Activated CD4-positive, alpha-beta T cell treated with anti-CD3 and anti-CD28 coated beads for 36 hours (primary cell): ENCODE measurements at places on chromosomes 3 and 15. TPM values are rescaled to one million over a fixed set of nuclear protein-coding genes. Genes with fewer than 3 reads are reported as not detected.

- no peak for DNase-seq
These were observed 142.3 kb downstream of the KLHL25 start for GRCh38 chr15:85652457-85652856.

DNA sequence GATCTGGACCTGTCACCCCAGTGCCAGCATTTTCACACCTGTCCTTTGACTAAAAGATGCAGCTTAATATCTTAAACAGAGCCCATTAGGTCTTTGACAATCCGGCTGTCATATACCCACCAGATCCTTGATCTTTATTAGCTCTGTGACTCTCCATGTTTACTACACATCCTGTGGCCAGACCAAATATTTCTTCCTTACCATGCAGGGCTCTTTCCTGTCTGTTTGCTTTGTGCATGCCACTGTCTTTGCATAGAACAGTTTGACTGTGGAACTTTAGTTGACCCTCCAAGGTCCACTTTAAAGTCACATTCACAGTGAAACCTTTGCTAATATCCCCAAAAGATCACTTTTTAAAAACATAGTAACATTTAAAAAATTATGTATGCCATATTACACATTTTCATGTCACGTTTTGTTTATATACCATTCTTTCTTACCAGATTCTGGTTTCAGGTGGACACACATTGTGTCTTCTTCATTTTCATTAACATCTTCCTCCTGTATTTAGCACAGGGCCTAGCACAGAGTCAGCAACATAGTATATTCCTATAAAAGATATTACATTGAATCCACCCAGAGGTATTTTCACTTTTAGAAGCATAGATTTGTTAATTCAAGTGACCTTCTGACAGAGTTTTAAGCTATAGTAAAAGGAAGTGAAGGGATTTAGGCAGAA is 95.8 kb downstream of the RAP2B start:
- no peak for DNase-seq

DNA sequence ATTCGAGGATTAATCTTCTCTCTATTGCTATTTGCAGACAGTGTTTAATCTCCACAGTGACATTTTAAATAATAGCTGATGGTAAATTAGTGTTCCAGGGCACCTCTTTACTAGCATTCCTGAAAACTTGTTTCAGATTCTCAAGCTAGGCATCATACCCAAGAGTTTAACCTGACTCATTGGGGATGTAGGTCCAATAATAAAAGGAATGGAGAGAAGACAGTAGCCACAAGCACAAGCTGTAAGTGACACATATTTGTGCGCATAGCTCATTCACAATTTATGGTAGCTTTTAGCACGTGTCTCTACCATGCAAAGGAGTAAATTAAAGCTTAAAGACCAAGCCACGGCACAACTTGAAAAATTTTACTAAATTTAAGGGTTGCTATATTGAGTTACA is 171.3 kb upstream of the FAM3D start:
- DNase-seq = no peak

- no peak for DNase-seq
These were observed 51.7 kb downstream of the BOC start for GRCh38 chr3:113263020-113263419.

DNA sequence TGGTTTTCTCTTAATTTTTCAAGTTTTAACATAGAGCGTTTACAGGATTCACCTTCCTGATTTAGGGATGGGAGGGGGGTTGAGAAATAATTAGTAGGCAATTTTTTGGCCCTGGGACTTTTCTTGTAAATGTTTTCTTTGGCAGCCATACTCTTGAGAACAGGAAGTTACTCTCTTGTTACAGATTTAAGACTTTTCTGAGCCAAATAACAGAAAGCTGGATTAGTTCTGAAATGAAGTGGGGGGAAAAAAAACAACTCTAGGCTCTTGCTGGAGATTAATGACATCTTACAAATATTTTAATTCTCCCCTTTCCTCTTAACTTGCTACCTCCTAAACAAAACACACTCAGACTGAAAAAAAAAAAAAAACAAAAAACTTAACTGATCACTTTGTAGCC is 13.8 kb upstream of the POLR2M start:
- DNase-seq = no peak

GRCh38 chr15:89172921-89173320 is 48.5 kb downstream of the RLBP1 start:
- DNase-seq = no peak

- no peak for DNase-seq
These were observed 17.2 kb downstream of the DYNC1LI1 start for GRCh38 chr3:32553459-32553858.

GRCh38 chr15:56783156-56783856 is 50.0 kb upstream of the ZNF280D start:
- DNase-seq = no peak

- DNase-seq = no peak
These were observed 90.0 kb downstream of the GAP43 start for GRCh38 chr3:115713284-115713683.

DNA sequence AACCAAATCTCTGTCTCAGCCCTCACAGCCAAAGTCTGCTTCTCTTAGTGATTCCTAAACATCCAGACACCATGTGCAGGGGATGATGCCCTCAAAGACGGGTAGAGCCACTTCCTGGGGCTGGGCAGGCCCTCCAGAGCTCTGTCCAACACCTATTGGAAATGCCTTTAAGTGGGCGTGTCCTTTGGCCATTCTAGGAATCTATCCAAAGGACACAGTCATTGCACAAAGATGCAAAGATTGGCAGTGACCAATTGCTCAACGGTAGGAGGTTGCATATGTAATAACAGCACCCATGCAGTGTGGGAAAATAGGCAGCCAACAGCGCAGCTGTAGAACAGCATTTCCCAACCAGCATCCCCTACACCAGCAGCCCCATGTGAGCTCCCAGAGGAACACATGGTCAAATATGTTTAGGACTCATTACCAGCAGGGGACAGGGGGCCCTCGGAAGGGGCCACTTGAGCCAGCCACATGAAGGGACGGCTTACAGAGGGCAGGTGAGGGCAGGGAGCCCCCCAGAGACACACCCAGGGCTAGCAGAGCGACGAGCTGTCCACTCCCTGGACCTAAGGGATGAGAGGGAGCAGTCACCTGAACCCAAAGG is 142.8 kb upstream of the IQSEC1 start:
- no peak for DNase-seq

DNA sequence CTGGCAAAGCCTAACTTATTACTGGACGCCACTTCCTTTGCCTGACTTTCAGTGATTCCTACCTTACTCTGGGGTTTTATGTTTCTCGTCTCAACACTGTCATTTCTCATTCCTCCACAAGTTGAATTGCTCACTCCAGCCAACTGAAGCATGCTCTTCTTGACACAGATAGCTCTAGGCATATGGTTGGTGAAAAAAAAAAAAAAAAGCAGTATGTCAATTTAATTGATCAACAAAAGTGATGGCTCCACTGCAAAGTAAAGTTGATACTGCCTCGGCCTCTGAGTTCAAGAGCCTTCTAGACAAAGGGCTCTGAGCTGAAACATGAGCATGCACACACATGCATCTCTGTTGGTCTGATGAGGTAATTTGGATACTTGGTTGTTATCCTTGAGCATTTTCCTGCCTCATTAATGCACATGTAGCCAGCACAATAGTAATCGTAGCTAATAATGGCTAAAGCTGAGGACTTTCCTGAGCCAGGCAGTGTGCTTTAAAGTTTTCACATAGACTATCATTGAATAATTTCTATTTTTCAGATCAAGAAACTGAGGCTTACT is 21.4 kb upstream of the UBE2Q2 start:
- DNase-seq = no peak

GRCh38 chr15:26449291-26449690 is 323.6 kb downstream of the GABRB3 start:
- no peak for DNase-seq

DNA sequence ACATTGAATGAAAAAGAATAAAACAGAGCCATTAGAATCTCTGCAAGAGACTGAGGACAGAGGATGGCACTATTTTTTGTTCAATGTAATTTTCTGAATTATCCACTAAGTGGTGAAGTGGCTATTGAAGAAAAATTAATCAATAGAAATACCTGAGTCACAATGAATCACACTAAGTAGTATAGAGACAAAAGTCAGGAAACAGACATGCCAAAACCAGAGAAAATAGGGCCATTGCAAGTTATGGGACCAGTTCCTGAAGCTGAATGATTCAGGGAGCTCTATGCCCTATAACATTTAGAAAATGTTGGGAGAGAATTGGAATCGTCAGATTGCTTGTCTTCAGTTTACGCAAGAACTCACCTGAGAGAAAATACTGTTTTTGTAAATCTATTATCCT is 1103.2 kb upstream of the ALCAM start:
- no peak for DNase-seq

DNA sequence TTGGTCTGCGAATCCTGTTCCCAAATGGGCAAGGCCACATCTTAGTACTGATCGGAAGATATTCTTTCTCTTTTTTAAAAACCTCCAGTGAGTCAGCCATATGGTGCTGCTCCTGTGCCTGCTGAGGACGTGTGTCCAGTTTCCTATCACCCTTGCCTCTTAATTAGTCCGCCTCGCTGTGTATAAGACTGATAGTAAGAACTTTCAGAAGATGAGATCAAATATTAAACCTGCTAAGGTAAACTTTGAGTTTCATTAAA is 612 bp downstream of the UBA5 start:
- DNase-seq = no peak

DNA sequence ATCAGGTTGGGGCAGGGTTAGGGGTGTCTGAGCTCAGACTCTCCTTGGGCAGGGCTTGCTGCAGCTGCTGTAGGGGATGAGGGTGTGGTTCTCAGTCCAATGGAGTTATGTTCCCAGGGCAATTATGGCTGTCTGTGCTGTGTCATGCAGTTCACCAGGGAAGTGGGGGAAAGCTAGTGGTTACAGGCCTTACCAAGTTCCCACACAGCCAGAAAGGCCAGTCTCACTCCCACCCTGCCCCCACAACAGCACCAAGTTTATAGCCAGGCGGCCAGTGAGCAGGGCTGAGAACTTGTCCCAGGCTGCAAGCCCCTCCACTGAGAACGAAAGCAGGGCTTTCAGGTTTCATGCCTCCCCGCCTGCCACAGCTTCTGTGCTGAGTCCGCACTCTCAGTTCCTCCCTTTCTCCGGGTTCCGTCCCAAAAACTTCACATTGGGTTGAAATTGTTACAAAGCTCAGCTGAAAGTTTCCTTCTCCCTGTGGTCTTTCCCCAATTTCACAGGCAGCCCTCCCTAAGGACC is 19.6 kb upstream of the CPOX start:
- DNase-seq = no peak

DNA sequence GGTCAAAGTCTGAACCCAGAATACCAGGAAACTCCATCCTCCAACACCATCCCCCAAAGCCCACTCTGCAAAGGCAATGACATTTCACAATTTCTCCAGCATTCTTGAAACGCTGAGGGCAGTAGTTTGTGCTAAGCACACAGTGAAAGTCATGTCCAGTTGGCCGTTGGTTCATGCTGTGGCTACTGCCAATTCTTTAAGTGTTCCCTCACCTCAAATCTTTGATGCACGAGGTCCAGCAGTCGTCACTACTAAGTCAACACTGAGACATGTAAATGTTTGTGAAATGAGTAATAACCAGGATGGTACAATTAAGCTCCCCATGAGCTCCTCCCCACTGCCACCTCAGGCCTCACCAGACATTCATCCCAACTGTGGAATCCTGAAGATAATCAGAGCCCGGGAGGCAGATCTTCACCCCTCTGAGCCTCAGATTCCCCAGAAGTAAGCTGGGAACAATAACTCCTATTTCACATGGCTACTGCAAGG is 7.0 kb downstream of the SUCLG2 start:
- DNase-seq = no peak

DNA sequence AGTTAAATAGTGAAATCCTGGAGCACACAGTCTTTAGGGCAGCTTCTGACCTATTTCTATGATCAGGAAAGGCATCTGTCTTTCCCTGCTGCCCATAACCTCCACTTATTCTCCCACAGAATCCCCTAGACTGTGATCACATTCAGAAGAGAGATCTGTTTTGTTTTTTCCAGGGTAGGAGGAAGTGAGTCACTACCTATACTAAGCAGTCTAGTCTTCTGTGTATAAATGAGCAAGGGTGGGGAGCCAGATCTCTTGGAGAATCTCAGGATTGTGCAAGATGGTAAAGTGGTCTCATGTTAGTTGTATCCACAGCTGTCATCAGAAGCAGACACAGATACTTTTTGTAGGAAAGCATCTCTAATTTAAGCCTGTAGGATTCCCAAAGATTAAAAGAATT is 11.8 kb upstream of the FBXO22 start:
- no peak for DNase-seq

- no peak for DNase-seq
These were observed 47.6 kb upstream of the ULK4 start for GRCh38 chr3:42009456-42009855.

- no peak for DNase-seq
These were observed 21.9 kb downstream of the LRIG1 start for GRCh38 chr3:66478960-66479359.

- DNase-seq = no peak
These were observed 692.7 kb upstream of the SGO1 start for GRCh38 chr3:20878691-20879090.

GRCh38 chr3:186849374-186849975 is 7.0 kb downstream of the ADIPOQ start:
- peak; percentile 32 for DNase-seq

DNA sequence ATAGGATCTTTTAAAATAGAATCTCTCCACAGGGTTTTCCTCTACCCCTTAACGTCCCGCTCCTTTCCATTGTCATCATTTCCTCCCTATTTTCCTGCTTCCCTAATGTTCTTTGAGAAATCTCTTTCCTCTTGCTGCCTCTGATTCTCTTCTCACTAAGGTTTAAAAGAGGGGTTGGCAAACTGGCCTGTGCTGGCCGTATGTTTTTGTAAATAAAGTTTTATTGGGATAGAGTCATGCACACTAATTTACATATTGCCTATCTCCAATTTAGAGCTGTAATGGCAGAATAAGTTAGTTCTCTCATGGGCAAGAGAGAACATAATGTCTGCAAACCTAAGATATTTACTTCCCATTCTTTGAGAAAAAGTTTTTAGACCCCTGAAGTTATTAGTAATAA is 25.0 kb downstream of the MRPL3 start:
- no peak for DNase-seq

GRCh38 chr15:82275410-82275809 is 12.8 kb downstream of the SAXO2 start:
- DNase-seq = no peak

GRCh38 chr3:140344601-140345205 is 333.2 kb upstream of the TRIM42 start:
- DNase-seq = no peak

GRCh38 chr3:72174040-72174439 is 389.1 kb upstream of the PROK2 start:
- no peak for DNase-seq

- DNase-seq = no peak
These were observed 11.7 kb downstream of the BAHD1 start for GRCh38 chr15:40452296-40453090.

GRCh38 chr3:127112796-127113570 is 79.9 kb upstream of the PRR23E start:
- DNase-seq = no peak

Gene ALDH1A2
- not detected for total RNA-seq

Gene NOX5
- total RNA-seq = not detected

Gene TJP1
- not detected for total RNA-seq

Gene PYGO1
- not detected for total RNA-seq

Gene TATDN2
- 40.2 TPM for total RNA-seq

Gene CCNB2
- total RNA-seq = 75.3 TPM

Gene SEC61A1
- total RNA-seq = 113 TPM

Gene SERPINI1
- total RNA-seq = 1.2 TPM

Gene ABHD2
- total RNA-seq = 52.1 TPM

Gene IL17RE
- total RNA-seq = 2.3 TPM
